K562 (cell line): ENCODE measurements at places on chromosomes 4 and X. TPM values are rescaled to one million over a fixed set of nuclear protein-coding genes. Genes with fewer than 3 reads are reported as not detected.

DNA sequence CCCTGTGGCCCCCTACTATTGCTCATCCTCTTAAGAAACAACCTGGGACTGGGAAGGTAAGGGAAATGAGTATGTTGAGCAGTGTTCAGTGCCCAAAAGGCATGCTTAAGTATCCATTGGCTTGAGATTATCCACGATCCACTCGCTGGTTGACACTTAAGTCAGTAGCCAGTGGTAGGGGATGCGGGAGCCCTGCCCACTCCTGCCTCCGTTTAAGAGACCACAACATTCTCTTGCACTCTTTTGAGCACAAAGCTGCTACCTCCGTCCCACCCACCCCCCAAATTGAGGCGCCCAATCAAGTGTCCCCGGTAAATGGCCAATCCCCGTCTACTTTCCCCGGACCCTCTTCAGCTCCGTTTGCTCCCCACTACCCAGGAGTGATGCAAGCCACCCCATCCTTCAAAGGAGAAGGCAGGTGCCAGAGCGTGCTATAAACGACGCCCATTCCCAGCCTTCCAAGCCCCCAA lies 25.0 kb downstream of the UTP14A start:
- no peak for DNase-seq

DNA sequence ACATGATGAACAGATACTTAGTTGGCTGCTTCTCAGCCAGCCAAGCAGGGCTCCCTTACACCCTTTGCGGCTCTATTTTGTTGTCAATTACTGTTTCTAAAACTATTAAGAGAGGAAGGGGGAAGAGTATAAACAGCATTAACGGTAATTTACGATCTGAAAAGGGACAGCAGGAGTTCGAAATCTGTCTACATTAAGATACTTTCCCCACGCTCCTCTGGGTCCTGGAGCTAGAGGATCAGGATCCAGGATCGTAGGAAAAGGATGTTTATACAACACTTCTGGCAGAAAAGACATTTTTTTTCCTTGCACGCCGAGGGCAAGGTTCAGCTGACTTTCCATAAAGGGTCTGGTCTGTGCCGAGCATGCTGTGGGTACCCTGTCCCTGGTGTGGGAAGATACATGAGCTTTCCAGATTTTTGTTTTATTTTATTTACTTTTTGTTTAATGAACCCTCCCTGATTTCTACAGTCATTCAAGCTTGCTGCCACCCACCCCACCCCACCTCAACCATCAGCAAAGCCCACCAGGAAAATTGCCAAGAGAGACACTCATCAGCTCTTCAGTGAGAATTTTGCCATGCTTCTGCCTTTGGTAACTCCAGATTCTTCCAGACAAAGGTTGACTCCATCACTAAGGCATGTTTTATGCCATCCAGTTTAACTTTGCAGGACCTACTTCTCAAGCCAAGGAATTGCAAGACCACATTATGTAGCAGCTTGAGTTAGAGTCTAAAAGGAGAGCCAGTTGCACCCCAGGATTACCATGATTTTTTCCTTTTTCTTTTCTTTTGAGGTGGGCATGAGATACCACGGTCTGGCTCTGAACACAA lies 188.1 kb downstream of the QDPR start:
- no peak for DNase-seq

DNA sequence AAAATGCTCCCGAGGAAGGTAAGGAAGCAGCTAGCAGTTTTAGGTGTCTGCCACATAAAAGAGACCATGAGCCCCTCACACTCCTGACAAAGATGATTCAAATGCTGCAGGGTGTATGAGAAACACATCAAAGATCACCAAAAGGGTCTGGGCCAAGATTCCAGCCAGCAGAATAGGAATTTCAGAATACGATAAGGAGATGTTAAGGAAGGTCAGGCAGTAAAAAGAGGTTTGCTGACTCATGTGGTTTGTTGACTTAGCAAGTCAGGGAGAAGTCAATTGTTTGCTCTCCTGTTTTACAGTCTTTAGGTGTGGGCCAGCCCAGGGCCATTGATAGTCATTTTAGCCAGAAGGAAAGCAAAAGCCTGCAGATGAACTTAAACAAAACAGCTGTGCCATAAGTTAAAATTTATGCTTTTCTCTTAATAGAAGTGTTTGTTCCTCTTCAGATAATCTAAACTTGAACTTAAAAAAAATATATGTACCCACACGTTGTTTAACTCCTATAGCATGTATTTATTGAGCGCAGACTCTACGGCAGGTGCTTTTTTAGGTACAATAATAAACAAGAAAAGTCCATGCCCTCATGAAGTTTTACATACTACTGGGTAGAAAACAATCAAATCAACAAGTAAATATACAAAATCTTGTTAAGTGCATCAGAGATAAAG lies 115.6 kb downstream of the CAMK2D start:
- DNase-seq: peak; percentile 11

DNA sequence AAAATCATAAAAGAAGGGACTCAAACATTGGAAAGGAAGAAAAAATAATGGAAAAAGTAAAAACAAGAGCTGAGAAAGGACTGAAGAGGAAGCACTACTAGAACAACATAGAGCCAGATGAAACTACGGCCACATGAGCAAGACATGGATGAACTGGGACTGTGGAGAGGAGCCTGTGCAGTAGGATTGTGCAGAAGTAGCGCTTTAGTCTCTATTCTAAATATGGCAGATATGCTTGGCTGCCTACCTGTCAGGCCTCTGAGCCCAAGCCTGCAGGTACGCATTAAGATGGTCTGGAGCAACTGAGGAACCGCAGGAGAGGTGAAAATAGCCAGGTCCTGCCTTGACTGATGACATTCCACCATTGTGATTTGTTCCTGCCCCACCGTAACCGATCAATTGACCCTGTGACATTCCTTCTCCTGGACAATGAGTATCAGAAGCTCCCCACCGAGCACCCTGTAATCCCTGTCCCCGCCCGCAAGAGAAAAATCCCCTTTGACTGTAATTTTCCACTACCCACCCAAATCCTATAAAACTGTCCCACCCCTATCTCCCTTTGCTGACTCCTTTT lies 154.3 kb downstream of the CAMK2D start:
- no peak for DNase-seq

DNA sequence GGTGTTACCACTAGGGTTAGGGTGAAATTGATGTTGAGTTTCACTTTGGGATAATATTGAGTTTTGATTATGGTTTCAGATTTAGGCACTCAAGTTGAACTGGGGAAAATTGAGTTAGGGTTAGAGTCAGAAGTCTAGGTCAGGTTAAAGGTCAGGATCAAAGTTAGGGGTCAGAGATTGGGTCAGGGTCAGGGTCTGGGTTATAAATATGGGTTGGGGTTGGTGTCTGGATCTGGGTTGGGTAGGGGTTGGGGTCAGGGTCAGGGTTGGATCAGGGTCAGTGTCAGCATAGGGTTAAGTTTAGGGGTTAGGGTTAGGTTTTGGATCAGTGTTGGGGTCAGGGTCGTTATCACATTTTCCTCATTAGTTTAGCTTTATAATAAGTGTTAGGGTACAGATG lies 42.7 kb upstream of the IL9R start:
- DNase-seq: no peak

GRCh38 chrX:100717363-100717762 lies 14.6 kb downstream of the SYTL4 start:
- DNase-seq: no peak

DNA sequence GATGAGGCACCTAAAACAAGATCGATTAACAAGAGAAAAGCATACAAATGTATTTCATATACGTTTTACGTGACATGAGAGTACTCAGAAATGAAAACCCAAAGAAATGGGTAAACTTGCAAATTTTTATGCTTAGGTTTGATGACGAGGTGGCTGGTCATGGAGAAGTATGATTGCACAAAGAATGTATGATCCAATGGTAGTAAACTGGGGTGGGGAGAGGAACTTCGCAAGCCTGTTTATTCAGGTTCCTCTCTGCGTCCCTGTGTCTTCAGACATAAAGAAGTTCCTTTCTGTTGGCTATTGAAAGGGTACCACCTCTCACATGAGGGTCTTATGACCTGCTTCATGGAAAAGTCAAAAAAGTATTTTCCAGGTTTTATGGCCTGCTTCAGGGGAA lies 309.2 kb downstream of the BCOR start:
- no peak for DNase-seq

DNA sequence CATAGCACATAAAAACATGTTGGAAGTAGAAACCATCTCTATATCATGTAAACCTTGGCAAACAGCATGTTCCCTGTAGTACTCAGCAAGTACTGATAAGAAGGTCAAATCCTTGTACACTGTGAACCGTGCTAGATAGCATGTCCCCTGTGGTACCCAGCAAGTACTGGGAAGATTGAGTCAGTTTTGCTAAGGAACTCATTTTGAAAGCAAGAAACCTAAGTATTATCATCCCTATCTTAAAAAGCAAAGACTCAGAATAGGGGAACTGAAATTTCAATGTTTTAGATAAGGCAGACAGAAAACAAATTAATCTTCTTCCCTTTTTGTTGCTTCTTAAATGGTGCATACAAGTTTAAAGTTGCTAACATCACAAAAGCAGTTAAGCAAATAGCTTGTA lies 180.2 kb downstream of the RBM46 start:
- no peak for DNase-seq

- no peak for DNase-seq
These were observed 49.2 kb downstream of the DDX53 start for GRCh38 chrX:23048806-23049573.

- DNase-seq: no peak
These were observed 127.8 kb upstream of the TBL1X start for GRCh38 chrX:9337046-9337445.

GRCh38 chr4:15547392-15547791 lies 77.7 kb downstream of the CC2D2A start:
- DNase-seq: no peak

The SPANXD gene
- total RNA-seq: not detected in 2 replicates

The PNMA3 gene
- total RNA-seq: 1.2 and 1.3 TPM in 2 replicates

The TMSB15A gene
- 0.49 TPM in 1 of 2 replicates, not detected in the other for total RNA-seq

The CTBP1 gene
- total RNA-seq: 134 and 148 TPM in 2 replicates

The DDX53 gene
- 1.5 TPM in 2 replicates for total RNA-seq

The SLC49A3 gene
- 0.24 and 0.29 TPM in 2 replicates for total RNA-seq

The EMCN gene
- total RNA-seq: not detected in 2 replicates

The ARMCX1 gene
- 0.38 and 0.44 TPM in 2 replicates for total RNA-seq

The HERC5 gene
- 0.07 and 0.18 TPM in 2 replicates for total RNA-seq
